Glutamatergic neuron (in vitro differentiated cells): ENCODE measurements at places on chromosomes 3 and 15.

GRCh38 chr3:158152186-158152585 is 42.3 kb downstream of the RSRC1 start:
- no peak for DNase-seq

GRCh38 chr3:68239542-68239941 is 585.1 kb upstream of the SUCLG2 start:
- DNase-seq = no peak

DNA sequence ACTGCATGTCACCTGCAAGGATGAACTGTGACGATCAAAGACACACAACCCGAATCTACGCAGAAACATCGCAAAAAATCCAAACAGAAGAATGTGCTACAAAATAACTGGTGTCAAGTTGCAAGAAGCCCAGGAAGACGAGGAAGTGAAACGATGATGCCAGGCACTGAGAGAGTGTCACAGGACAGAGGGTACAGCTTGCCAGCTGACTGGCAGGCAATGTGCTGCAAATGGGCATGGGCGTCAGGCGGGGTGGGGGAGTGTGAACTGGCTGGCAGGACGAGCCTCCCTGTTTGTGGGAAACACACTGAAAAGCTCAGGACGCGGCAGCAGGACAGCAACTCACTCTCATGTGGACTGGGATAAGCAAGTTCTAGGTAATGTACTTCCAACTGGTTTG is 28.9 kb upstream of the OCA2 start:
- DNase-seq = no peak

DNA sequence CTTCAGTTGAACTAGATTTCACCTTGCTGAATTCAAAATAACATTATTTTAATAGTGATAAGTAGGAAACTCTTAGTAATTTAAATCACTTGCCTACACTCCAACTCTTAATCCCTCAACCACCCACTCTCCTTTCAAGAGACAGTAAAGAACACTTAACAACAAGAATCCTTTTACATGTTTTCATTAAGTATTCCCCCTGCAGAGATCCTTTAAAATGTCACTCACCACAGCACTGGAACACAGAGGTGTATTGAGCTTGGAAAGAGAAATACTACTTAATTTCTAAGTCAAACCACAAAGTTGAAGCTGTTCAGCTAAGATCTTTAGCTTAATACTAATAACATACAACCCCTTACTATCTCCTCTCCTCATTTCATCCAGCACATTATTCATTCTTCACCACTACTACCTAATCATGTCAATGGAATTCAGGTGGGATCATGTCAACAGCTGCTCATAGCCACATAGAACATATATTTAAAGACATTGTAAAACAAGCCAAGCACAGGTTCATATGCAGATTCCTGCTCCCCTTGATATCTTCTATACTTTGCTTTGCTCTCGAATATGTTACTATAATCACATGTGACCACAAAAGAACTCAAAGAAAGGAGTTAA is 40.5 kb downstream of the IMPG2 start:
- DNase-seq = no peak

- no peak for DNase-seq
These were observed 23.3 kb downstream of the CLDN18 start for GRCh38 chr3:138033202-138033691.

GRCh38 chr15:84685304-84685703 is 27.3 kb upstream of the NMB start:
- peak; percentile 47 for DNase-seq

DNA sequence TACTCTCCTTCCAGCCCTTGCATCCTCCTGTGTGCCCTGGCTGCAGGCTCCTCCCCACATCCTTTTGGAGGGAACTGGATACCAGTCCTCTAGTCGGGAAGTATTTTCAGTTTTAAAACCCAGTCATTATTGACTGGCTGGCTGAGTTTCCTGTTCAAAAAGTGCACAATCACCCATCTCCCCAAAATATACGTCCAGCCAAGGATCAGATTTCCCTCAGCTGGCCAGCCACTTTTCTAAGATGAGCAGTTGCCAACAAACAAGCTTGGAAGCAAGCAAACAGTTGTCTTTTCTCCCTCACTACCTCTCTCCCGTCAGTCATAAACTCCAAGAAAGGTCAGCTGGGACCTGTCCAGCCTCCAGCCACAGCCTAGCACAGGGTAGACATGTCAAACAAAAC is 147.7 kb upstream of the GALNT15 start:
- no peak for DNase-seq

GRCh38 chr3:13173186-13173585 is 100.0 kb upstream of the IQSEC1 start:
- no peak for DNase-seq

GRCh38 chr15:52423852-52424251 is 104.8 kb downstream of the MYO5A start:
- DNase-seq = no peak

DNA sequence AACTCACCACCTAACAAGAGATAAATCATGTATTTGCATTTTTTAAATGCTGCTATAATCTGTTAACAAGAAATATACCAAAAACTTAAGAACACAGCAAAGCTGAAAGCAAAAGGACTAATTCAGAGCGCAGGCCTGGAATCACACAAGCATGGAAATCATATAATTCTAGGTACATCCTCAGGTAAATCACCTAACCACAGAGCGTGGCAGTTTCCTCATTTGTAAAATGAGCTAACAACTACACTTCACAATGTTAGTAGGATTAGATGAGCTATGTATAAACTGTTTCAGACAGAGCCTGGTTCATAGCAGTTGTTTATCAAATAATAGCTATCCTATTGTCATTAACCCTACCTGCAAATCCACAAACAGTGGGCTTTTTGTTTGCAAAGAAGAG is 146.4 kb downstream of the ERC2 start:
- no peak for DNase-seq

- no peak for DNase-seq
These were observed 7.1 kb upstream of the HDAC11 start for GRCh38 chr3:13473020-13473419.
